Activated naive CD4-positive, alpha-beta T cell treated with anti-CD3 and anti-CD28 coated beads, Interleukin-2, amount 10 ng/mL, durations not matched to agents 7 days and 5 days (primary cell): ENCODE measurements at places on chromosomes 1 and 21.
A peak's percentile ranks its signal among the peaks of the same experiment; 100 is the strongest.

GRCh38 chr1:229019663-229020271, 251.1 kb upstream of the RAB4A start:
- DNase-seq: no peak

DNA sequence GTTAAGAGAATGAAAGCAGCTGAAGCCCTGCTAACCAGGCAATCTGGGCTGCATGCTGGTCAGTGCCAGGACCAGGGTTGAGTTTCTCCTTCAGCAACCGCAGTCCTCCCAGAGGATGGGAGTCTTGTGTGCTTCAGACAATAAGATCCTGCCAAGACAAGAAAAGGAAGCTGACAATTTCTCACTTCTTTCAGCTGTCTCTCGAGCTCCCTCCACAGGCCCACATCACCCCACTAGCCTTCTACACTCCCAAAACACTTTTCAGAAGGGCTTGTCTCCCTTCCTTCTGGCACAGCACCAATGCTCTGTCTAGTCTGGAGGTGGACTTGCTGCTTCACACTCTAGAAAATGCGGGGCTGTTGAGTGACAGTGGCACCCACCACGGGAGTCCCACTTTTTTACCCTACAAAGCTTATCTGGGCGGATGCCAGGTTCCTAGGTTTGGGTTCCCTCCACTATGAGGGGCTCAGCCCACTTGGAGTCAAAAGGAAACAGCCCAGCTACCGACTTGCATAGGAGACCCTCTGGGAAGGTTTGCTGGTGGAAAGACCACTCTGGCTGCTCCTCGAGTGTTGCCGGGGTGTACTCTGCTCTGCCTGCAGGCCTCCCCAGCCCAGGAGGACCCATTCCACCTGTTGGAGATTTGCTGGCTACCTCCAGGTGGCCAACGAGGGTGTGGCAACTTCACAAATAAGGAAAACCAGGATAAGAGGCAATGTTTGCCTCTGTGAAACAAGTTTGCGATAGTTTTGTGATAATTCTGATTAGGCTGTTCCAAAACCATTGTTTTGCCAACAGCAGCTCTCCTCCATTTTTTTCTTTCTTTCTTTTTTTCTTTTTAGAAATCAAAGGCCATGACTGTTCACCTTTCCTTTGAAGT, 68.9 kb downstream of the TENT5C start:
- peak; percentile 76 for DNase-seq

DNA sequence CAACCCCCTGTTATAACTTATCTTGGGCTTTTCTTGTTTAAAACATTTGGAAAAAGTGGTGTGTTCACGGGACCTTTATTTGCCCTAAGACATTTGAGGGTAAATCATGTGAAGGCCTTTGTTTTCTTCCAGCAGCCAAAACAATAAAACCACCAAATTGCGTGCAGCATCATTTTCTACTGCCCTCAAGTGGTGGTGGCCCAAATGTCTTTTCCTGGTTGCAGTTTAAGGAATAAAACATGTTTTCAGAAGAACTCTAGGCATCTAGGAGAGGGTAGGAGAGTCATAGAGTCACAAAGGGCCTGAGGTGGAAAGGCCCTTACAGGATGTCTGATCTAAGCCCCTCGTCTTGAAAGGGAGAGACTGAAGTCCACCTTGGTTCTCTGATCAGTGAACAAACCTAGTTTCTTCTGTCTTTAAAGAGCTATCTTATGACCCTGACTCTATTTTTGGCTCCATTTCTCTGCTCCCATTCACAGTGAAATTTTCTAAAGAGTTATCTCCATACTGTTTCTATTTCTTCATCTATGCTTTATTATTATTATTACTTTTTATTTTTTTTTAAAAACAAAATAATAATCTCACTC, 16.0 kb upstream of the EPS15 start:
- DNase-seq: peak; percentile 48

GRCh38 chr1:222084996-222085395, 343.1 kb upstream of the DUSP10 start:
- no peak for DNase-seq

GRCh38 chr1:236699366-236699765, 13.1 kb downstream of the ACTN2 start:
- DNase-seq: no peak

DNA sequence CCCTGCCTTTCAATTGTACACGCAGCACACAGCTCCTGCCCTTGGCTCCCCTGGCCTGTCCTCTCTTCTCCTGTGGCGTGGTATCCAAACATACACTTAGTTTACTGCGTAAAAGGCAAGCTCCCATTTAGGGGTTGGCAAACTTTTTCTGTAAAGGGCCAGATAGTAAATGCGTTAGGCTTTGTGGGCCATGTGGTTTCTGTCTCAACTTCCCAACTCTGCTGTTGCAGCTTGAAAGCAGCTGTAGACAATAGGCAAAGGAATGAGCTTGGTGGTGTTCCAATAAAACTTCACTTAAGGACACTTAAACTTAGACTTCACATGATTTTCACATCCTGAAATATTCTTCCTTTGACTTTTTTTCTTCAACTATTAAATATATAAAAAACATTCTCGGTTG, 63.3 kb downstream of the RHOU start:
- DNase-seq: no peak

GRCh38 chr1:7967196-7967595, 5.7 kb downstream of the PARK7 start:
- no peak for DNase-seq

- DNase-seq: no peak
These were observed 1.5 kb upstream of the CRABP2 start for GRCh38 chr1:156706657-156707416.

DNA sequence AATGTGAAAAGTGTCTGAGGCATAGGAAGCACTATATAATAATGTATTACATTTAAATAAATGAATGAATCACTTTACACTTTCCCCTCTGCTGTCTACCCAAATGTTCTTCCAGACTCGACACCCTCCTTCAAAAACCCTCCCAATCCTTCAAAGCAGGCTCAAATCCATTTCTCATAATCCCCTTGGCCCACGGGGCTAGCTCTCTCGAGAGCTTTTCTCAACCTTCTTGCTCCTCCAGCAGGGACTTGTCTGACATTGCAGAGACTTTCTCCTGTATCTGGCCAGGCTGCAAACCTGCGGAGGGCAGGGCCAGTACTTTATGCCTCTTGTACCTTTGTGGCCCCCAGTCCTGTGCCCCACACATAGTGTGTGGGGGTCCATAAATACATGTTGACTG, 14.1 kb upstream of the CNTN2 start:
- DNase-seq: no peak

DNA sequence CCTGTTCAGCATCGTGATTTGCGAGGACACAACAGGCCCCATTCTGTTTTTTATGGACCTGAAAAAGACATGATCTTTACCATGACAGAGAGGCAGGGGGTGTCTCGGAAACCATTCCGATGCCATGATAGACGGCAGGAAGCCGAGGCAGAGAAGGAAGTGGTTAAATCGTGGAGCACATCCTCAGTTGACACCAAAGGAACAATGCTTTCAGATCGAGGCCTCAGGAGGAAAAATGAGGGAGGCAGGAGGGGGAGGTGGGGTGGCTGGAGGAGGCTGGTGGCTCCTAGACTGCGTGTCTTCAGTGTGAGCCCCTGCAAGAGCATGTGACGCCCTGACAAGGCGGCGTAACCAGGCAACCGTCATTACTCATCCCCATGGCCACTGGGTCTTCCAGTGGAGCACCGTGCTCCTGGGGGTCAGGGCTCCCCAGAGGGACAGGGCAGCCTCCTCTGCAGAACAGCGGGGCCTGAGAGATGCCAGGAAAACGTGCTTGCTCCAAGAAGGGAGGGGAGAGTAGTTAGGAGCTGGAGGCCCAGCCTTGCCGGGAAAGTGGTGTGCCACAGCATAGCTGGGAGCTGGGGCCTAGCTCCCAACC, 172.8 kb upstream of the TMEM51 start:
- no peak for DNase-seq

- DNase-seq: peak; percentile 80
These were observed 78.4 kb upstream of the GPR88 start for GRCh38 chr1:100459358-100460114.

- no peak for DNase-seq
These were observed 209.8 kb downstream of the TPR start for GRCh38 chr1:186165303-186165702.

DNA sequence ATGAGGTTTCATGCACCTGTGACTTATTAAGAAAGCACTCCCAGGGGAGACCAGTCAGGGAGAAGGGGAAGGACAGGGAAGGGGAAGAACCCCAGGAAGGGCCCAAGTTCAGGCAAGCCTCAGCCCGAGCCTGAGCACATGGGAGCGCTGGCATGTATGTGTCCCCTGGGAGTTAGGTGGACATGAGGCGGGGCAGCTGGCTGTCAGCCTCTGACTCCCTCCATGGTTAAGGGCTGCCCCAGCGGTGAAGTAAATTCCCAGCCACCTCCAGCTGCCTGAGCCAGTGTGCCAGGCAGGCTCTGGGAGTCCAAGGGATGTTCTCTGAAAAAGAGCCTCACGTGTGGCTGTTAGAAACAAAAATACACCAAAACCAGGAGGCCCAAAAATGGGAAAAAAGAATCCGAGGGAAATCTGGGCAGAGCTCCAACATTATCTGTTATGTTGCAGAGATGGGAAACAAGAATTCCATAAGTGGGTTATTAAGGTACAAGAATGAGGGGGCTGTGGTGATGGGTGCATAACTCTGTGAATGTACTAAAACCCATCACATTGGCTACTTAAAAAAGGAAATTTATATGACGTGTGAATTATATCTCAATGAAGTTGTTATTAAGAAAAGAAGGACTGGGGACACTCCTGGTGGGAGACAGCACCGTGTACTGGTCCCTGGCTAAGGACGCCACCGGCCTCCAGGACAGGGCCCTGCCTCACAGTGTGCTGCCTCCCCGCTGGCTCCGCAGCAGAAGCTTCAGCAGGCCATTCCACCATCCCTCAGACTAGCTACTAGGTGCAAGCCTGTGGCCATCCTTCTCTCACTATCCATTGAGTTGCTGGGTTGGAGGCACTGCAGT, 18.7 kb downstream of the DMRTB1 start:
- DNase-seq: peak; percentile 17

- DNase-seq: no peak
These were observed 176.4 kb downstream of the ZNF281 start for GRCh38 chr1:200233393-200233792.

DNA sequence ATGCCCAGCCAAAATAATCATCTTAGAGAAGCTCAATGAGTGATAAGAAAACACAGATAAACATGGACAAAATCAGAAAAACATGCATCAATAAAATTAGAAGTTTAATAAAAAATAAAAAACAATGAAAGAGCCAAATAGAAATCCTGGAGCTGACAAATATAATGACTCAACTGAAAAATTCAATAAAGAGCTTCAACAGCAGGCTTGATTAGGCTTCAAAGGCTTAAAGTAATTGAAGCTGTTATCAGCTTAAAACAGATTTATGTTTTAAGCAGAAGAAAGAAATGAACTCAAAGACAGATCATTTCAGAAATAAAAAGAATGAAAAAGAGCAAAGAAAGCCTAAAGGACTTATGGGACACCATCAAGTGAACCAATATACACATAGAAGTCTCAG, 28.3 kb downstream of the RGSL1 start:
- DNase-seq: no peak

GRCh38 chr1:221440658-221441057, 301.2 kb downstream of the DUSP10 start:
- no peak for DNase-seq

DNA sequence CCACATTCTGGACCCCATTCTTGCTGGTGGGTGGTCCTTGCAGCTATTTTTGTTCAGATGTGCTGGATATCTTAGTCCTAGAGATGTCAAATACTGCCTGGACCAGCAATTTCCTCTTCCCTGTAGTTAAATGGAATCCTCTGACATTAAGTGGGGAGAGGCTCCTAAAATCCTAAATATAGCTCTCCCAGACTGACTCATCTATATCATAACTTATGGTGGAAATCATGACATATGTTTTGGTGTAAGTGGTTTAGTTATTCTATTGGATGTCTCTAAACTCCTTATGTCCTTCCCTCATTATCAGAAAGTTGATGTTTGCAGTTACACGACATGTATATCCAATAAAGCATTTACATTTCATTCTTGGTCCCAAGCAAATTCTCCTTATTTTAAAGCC, 73.1 kb downstream of the KCNJ6 start:
- no peak for DNase-seq

DNA sequence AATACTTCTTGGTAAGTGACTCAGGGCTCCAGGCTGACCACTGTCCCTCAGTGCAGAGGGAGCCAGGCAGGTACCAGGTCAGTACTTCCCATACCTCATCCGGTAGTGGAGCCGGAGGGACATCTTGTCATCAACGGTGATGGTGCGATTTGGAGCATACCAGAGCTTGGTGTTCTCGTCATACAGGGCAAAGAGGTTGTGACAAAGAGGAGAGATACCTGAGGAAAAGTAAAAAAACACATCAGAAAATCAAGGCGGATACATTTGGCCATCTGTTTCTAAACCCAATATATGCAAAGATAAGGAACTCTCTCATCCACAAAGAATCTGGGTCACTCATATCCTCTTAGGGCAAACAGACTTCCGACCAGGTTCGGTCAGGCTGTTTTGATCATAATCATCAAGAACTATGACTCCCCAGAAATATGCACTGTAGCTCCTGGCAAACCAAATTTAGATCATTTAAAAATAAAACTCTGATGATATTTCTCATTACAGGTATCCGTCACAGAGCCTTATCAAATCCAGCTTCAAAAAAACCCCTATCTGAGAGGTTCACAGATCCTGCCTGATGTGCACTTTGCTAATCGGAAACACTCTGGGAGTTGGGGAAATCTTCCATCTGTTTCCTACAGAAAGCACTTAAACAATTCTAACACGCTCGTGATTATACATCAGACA, 87.3 kb downstream of the JAK1 start:
- DNase-seq: no peak

GRCh38 chr1:21668951-21669257, 253 bp downstream of the RAP1GAP start:
- DNase-seq: no peak

DNA sequence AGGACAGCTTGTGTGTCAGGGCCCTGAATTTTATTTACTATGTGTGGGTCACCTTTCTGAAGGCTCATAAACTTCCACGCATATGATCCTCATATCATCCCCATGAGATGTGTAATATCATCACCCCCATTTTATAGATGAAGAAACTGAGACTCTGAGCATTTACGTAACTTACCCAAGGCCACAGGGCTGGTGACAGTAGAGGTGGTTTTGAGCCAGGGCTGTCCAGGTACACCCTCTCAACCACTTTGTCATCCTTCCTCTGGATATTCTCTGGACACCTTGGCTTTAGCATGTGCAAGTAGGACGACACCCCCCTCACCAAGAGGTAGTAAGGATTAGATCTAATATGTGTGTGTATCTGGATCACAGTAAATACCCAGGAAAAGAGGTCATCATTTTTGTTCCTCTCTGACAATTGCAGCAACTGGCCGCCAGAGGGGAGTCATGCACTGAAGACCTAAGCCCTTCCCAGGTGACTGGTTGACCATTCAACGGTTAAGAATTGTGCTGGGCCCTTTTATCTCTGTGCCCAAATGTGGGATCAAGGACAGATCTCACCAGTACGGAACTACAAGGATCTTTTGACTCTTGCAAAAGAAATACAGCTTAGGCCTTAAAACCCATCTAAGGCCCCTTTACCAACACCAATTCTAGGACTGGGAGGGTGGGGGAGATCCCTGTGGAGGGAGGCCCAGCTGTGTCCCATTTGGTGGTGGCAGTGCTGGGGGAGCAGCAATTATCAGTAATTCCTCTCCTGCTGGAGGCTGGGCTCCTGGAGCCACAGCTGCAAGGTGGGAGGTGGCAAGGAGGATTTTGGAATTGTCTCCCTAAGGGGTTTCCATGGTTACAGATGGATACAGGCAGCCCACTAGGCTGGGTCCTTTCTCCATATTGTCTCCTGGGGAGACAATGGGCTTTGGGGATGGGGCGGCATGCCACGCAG, 13.7 kb upstream of the E2F2 start:
- peak; percentile 80 for DNase-seq

GRCh38 chr21:33398361-33398760, 4.9 kb upstream of the IFNGR2 start:
- no peak for DNase-seq
